ENCODE measurements at places on chromosomes 16 and 17.

DNA sequence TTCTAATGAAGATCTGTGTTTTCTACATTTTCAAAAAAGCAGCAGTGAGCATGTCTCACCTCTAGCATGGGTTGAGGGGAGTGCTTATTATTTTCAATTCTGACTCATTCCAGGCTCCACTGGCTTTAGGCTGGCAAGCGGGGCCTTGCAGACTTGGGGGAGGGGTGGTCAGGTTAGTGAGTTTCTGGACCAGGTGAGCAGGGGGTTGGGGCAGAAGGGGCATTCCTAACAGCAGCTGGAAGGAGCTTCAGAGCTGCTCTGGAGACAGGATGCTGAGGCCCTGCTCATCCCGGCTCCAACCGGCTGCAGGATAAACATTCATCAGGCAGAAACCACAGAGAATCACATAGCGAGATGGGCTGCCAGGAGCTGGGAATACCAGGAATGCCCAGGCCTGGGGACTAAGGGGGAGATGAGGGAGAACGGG, 10.5 kb upstream of the KRT19 start:
- no peak for DNase-seq

GRCh38 chr17:72702136-72702735, 390.3 kb downstream of the SLC39A11 start:
- DNase-seq = no peak

DNA sequence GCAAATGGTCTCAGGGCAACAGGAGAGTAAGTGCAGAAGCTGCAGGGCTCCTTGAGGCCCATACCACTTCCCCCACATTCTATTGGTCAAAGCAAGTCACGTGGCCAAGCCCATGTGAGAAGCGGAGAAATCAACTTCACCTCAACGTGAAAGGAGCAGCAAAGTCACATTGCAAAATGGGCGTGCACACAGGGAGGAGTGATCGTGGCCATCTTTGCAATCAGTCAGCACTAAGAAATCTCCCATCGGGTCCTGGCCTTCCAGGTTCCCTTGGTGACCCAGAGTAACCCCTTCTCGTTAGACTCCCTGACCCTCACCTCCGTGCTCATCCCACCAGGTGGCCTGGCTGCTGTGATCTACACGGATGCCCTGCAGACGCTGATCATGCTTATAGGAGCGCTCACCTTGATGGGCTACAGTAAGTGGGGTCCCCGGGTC, 38.0 kb downstream of the SLC5A11 start:
- no peak for DNase-seq

DNA sequence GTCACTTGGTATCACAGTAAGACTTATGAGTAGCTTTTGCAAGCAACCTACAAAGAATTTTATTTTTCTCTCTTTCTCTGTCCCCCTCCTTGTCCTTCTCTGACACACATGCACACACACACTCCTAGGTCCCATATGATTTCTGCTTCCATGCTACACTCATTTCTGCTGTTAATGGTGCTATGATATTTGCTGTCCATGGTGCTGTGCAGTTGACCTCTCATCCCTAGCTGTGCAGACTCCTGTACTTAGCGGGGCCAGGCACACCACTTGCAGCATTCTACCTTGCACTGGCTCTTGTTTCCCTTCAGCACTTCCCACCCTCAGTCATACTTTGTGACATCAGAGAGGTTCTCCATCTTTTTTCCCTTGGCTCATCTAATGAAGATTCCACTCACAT, 158.9 kb upstream of the CNTNAP4 start:
- DNase-seq = no peak

- DNase-seq = no peak
These were observed 52.3 kb downstream of the CYB5D2 start for GRCh38 chr17:4195306-4195705.

DNA sequence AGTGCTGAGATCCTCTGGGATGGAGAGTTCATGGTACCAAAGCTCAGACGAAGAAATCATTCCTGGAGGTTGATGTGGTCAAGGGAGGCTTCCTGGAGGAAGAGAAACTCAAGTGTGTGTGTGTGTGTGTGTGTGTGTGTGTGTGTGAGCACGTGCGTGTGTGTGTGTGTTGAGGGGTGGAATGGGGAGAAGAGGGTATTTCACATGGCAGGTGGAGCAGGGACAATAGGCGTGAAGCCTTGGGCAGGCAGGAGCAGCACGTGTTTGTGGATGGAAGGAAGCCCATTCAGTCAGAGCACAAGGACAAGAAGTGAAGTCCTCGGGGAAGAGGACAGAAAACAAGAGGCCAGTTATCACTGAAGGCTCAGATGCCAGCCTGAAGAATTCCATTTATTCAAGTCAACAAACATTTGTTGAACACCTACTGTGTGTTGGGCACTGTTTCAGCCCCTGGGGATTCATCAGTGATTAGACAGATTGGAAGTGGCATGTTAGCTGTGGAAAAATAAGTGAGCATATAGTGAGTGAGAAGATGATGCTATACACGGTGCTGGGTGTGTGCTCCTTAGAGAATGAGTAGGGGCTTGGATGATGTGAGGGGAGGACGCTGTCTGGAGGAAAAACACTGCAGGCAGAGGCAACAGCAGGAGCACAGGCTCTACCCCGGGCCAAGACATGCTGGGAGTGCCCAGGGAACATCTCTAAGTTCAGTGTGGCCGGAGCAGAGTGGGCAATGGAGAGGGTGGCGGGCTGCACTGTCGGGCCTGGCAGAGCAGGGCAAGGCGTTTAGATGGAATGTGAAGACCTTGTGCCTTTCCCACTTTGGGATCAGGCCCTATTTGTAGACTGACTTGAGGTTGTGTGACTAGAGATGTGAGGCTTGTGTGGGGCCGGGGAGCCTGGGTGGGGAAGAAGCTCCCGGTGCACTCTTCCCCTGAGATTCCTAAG, 267.1 kb downstream of the CBLN1 start:
- no peak for DNase-seq

DNA sequence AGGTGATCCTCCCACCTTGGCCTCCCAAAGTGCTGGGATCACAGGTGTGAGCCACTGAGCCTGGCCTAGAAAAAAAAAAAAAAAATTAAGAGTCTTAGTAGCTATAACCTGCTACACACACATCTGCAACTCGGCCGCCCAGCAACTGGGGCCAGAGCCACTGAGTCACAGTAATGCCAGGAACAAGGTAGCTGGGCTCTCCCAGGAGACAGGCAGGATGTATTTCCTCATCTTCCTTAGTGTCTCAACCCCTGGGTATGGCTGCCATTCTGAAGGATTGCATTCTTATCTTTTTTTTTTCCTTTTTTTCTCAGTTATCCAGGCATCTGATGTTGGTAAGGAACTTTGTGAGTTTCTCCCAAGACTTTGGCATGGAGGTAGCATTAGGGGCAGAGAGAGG, 7.1 kb upstream of the PSMD3 start:
- no peak for DNase-seq

DNA sequence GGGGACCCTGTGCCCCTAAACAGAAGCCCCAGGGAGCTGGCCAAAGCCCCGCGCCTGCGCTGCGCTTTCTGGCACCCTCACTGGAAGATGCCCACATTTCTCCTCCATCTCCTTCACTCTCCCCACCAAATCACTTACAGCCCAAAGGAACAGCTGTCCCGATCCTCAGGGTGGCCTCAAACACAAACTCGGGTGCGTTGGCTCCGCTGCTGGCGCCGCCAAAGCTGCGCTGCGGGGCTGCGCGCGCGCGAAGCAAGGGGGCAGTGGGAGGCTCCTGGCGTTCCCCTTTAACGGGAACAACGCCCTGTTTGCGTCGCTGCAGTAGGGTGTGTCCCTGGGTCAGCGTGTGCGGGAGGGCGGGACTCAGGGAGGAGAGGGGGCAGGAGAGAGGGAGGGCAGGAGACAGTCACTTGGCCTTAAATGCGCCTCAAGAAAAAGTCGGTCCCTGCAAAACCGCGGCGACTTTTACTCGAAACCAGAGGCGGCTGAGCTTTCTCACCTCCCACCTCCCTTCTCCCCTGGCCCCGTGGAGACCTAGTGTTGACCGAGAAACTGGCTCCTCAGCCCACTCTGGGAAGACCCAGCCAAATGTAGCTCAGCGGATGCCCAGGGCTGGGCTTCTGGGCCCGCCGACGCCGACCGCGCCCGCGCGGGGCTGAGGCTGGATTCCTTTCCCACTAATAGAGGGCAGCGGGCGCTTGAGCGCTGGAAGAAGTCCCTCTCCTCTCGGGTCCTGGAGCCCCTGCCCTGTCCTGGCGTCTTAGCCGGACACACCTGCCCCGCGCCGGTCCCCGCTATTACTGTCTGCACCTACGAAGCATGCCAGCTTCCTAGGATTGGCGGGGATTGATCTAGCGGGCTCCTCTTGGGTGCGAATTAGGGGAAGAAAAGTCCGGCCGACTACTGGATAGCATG, 2.6 kb downstream of the PMP22 start:
- DNase-seq = no peak

DNA sequence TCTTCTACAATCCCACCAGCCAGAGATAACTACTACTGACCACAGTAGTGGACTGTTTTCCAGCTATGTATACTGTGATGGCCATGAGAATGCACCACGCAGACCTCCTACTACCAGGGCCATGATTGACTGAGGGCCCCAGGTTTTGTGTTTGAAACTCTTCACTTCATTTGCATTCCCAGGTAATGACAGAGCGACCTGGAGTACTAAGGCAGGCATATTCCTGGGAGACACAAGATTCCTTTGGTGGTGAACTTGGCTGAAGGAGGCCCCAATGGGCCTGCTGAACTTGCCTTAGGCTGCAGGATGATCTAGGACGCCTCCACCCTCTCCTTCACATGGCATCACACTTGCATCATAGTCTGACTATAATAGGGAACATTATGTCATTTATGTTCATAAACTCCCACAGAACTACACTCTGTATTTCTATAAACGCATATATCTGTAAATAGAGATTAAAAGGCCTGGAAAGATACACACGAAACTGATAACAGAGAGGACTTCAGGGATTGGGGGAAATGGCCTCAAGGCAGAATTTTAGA, 30.4 kb downstream of the CLEC19A start:
- DNase-seq = no peak

DNA sequence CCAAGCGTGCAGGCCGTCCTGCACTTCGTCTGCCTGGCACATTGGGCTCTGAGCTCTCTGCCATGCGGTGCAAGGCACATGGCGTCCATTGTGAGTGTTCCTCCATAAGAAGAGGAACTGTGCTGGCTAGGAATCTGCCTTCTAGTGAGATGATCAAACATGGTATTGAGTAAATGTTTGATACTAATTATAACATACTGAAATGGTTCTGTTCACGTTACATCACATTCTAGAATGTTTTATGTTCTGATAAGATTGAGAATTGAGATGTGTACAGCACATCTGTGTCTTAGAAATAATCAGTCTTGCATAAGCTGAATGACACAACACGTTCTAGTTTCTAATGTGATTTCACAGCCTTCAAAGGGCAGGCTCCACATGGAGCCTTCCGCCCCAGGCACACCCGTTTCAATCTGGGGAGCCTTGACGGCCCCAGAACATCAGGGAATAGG, 42.9 kb downstream of the USP10 start:
- DNase-seq = no peak

DNA sequence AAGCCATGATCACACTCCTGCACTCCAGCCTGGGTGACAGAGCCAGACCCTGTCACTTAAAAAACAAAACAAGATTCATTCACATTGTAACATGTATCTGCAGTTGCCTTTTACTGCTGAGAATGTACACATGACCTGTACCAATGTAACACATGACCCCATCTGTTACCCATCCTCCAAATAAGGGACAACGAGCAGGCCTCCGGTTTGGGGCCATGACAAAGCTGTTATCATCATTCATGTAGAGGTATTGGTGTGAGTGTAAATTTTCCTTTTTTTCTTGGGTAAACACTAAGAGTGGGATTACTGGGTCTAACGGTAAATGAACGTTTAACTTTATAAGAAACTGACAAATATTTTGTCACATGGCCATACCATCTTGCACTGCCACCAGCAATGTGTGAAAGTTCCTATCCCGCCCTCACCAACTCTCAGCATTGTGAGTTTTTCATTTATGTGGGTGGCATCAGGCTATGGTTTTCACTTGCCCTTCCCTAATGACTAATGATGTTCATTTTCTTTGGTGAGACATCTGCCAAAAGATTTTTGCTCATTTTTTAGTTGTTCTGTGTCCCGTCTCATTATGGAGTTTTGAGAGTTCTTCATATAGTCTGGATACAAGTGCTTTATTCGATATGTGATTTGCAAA, 145.5 kb downstream of the C16orf78 start:
- DNase-seq = no peak

GRCh38 chr17:83185023-83186002, 105.9 kb downstream of the METRNL start:
- DNase-seq = no peak

DNA sequence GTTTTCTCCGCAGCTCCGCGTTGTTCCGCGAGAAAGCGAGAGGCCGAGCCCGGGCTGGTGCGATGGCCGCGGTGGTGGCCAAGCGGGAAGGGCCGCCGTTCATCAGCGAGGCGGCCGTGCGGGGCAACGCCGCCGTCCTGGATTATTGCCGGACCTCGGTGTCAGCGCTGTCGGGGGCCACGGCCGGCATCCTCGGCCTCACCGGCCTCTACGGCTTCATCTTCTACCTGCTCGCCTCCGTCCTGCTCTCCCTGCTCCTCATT, 404 bp downstream of the EMC6 start:
- no peak for DNase-seq

DNA sequence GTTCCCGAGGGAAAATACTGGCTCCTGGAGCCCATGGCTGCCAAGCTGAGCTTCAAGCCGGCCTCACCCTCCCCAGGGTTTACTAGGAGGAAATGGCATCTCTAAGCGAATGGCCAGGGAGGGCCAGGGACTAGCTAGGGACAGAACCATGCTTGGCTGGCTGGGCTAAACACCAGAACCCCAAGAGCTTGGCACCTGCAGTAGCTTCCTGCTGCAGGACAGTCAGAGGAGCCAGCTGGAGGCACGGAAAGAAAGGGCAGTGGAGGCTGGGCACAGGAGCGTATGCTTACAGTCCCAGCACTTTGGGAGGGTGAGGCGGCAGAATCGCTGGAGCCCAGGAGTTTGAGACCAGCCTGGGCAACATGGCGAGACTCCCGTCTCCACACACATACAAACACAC, 33.7 kb downstream of the PEMT start:
- DNase-seq = no peak

DNA sequence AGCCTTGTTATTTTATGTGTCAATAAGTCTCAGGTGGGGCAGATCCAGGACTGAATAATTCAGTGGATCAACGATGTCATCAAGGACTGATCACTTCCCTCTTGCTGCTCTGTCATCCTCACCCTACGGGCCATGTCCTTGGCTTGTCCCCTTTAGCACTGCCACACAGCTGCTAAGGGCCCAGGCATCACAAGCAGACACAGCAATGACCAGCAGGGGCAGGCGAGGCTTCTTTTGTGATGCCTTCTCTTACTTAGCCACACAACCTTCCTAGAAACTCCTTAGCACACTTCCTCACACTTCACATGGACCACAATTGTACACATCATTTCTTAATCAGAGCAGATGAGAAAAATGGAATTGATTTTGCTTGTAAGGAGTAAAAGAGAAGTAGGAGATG, 356.3 kb upstream of the SOX9 start:
- no peak for DNase-seq

All from GM12892 (cell line).